Stimulated activated CD8-positive, alpha-beta memory T cell treated with anti-CD3 and anti-CD28 coated beads, Interleukin-7, amount 100 ng/mL, for 1 hour (primary cell): ENCODE measurements at places on chromosomes 11 and 22.

DNA sequence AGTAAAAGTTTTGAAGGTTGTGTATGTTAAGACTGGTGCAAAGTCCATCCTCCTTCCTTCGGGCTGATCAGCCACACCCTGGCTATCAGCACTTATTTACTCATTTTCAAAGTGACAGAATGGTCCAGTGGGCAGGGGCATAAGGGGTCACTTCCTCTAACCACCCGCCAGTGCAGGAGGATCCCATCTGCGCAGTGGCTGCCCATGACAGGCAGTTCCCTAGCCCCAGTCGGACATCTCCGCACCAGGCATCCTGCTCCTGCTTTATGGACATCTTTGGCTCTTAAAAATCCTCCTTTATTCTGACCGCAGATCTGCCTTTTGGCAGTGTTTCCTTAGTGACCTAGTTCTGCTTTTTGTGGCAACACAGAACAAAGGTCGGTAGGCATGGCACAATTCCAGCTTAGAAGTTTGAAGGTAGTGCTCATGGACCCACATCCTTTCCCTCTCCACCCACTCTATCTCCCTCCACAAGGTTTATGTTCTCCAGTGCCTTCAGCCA lies 55.9 kb downstream of the BMAL1 start:
- DNase-seq = no peak

DNA sequence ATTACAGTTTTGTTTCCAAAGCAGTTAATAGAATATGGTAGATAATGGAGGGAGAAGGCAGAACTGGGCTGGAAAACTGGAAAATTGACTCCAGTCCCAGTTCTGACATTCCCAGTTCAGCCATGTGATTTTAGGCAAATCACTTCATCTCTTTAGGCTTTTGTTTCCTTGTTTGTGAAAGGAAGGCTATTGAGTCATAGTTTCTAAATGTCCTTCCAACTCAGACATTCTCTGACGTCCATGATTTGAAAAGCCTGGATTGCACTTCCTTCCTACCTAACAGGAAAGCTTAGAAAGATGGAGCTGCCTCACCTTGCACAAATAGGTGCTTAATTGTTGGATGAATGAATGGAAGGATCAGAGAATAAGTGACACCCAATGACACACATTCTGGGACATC lies 19.8 kb upstream of the GALNT18 start:
- no peak for DNase-seq

GRCh38 chr22:32466496-32466895 lies 2.2 kb upstream of the BPIFC start:
- no peak for DNase-seq

- no peak for DNase-seq
These were observed 77.1 kb downstream of the SCUBE1 start for GRCh38 chr22:43266076-43266475.

DNA sequence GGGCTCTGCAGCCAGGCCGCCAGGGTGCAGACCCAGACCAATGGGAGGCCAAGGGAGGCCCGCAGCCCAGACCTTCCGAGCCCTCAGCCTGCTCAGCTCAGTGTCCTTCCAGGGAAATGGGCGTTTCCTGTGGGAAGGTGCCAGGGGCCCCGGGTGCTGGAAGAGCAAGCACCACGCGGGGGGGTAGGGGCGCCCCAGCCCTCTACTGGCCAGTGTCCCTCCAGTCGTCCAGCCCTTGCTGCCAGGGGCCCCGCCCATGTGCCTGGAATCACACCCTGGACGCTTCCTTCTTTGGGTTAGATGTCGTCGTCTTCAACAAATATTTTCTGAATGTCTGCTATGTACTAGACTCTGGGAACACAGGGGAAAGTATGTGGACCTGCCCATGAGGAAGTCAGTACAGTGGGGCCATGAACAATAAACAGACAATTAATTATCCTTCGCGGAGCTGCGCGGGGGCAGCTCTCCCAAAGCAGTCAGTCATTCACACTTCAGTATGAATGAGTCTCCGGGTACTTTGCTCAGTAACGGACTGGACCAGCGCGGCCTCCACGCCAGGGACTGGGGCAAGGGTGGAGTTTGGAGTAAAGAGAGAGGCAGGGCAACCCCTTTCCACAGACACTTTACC lies 60.2 kb downstream of the CDKN1C start:
- DNase-seq = no peak

DNA sequence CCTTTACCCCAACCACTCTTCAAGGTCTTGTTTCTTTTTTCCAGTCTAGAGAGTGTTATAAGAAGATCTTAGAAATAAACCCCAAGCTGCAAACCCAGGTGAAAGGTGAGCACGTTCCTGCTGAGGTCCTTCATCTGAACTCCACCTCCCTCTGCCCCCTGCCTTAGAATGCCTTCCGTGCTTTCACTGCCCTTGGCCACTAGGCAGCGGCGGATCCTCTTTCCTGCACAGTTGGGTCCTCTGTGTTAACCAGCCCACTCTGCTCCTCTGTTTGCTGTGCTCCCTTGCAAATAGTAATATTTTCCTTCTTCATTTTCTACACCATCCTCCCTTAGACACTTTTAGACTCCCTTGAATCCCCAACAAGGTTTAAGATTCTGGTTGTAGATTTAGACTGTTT lies 24.3 kb downstream of the TTC12 start:
- no peak for DNase-seq

- DNase-seq = no peak
These were observed 24.2 kb downstream of the MED15 start for GRCh38 chr22:20531404-20532201.

- DNase-seq = no peak
These were observed 23.1 kb downstream of the MB start for GRCh38 chr22:35593891-35594470.

DNA sequence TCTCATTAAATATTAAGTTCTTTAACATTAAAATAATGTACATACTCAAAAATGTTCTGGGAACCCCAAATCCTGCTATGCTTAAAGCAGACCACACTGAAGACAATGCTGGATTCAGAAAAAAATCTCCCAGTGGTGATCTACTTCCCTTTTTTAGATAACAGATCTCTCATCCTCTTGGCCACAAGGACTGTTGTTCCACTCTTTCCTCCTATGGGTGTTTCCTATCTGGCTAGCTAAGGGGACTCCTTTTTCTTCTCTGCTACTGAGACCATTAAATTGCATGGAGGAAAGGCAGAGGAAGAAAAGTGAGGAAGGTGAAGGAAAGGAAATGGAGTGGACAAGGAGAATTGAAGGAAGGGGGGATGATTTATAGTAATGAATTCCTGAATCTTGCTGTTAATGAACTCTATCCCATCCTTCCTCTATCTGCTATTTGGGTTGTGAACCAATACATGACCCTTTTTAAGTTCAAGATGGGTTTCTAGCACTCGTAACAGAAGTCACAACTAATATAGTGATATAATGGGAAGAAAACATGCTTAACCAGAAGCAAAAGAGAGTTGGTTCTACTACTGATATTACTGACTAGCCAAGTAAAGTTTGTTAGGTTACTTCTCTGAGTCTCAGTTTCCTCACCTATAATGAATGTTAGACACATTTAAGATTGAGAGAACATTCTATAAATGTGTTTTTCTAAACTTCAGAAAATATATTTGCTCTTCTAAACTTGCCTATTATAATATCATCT lies 53.2 kb downstream of the PIK3C2A start:
- no peak for DNase-seq

GRCh38 chr11:20238712-20239111 lies 78.4 kb upstream of the DBX1 start:
- DNase-seq = no peak

GRCh38 chr11:86688398-86689179 lies 16.2 kb upstream of the ME3 start:
- no peak for DNase-seq

DNA sequence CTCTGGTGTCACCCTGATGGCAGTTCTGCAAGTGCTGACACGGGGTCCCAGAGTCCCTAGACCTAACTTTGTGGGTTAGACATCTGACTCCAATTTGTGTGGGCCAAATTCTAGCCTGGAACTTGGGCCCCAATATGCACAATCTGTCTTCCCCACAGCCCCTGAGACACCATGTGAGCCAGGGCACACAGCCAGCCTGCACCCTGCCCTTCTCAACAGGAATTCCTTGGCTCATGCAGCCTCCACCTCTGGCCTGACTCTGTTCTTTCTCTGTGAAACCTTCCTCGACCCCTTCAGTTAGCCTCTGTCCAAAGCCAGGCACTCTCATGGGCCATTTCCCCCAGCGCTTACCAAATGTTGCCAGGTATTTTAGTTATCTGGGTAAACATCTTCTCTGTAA lies 59.1 kb upstream of the POU2AF1 start:
- no peak for DNase-seq

- DNase-seq = no peak
These were observed 6.2 kb downstream of the TPBGL start for GRCh38 chr11:75246671-75247350.

DNA sequence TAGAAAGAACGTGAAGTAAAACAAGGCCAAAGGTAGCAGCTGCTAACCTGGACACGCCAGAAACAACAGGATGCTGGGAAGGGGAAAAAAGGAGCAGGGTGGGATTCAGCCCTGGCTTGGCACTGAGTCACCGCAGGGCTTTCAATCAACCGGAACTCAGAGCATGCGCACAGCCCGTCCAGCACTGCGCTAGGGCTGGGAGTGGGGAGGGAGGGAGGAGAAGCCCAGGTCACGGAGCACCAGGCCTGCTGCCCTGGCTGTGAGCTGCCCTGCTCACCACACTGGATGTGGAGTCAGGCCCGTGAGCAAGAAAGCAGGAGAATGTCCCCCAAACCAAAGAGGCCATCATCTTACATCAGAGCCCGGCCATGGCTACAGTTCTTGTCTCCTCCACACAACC lies 51.5 kb downstream of the APOL1 start:
- no peak for DNase-seq

GRCh38 chr11:7581021-7581590 lies 67.3 kb downstream of the PPFIBP2 start:
- no peak for DNase-seq

GRCh38 chr11:128190312-128190711 lies 397.0 kb downstream of the ETS1 start:
- no peak for DNase-seq

DNA sequence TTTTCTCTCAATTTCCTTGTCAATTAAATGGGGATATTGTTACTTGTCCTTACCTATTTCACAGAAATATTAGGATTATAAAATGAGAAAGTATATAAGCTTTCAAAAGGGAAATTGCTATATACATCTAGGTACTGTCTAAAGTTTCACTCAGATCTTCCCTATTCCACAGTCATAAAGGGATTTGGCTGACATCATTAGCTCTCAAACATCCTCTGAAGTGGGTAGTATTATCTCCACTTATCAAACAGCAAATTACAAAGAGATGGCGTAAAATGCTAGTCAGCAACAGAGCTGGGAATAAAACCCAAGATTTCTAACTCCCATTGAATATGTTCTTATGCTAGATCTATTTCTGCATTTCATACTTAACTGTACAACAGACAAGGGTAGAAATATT lies 50.9 kb downstream of the SLC25A17 start:
- DNase-seq = no peak

GRCh38 chr22:35480627-35481550 lies 59.7 kb upstream of the RASD2 start:
- DNase-seq = no peak

DNA sequence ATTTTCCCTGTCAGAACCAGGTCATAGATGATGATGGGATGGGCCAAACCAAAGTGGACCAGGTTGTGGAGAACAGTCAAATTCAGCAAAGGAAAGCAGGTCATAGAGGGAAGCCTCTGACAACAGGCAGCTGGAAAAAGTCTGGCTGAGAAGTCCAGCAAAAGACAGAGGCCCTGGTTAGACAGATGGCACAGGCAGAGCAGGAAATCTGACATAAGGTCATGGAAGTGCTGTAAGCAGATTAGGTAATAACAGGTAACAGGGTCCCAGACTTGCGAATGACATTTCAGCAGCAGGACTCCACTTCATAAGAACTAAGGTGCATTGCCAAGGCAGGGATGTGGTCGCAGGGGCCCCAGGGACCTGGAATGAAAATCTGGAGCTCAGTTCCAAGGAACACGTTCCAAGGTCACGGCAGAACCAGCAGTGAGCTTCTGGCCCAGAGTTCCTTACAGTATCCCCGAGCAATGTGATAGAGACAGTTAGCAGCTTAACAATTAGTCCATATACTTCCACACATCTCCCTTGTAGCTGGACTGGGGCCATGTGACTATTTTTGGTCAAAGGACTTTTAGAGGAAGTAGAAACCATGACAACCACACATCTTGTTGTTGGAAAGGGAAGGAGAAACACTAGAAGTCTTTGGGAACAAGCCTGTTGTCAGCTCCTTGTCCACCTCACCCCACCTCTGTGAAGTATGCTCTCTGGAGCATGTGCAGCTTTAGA lies 75.4 kb downstream of the ME3 start:
- DNase-seq = no peak

- no peak for DNase-seq
These were observed 14.1 kb upstream of the ARAP1 start for GRCh38 chr11:72766152-72766902.

- no peak for DNase-seq
These were observed 320.5 kb downstream of the MIAT start for GRCh38 chr22:26977741-26978376.

GRCh38 chr22:49767355-49768062 lies 60.2 kb downstream of the BRD1 start:
- no peak for DNase-seq

DNA sequence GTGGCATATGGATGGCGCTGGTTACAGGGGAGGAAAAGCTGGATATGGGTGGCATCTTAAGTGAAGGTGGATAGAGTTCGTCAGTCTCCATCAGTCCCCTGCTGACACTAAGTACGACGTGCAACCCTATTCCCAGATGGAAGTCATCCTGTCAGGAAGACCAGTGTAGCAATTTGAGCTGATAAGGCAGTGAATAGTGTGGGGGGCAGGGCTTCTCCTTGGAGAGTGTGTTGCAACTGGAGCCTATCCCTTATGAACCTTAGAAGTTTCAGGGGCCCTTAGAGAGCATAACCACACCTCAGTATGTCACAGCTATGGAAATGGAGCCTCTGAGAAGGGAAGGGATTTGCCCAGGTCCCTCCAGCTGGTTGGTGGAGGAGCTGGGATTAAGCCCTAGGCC lies 36.1 kb upstream of the ANKK1 start:
- DNase-seq = no peak

DNA sequence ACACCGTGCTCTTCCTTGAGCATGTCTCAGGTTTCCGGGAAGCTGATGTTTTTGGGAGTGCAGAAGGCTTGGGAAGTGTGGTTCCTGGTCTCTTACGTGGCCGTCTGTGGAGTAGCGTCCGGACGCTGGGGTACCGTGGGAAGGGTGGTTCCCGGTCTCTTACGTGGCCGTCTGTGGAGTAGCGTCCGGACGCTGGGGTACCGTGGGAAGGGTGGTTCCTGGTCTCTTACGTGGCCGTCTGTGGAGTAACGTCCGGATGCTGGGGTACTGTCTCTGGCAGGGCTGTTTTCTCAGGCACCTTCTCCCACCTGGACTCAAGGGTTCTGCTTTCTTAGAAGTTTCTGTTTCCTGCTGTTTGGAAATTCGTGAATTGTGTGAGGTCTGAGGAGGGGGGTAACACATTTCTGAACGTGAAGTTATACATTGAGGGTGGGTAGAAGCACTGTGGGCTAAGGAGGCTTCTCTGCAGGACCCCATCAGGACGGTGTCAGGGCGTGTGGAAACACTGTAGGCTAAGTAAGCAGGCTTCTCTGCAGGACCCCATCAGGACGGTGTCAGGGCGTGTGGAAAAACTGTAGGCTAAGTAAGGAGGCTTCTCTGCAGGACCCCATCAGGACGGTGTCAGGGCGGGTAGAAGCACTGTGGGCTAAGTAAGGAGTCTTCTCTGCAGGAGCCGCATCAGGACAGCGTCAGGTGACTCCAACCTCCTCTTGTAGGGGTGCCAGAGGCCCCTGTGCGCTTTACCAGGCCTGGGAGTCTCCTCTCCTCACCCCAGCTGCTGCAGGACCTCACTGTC lies 5.3 kb upstream of the IFITM3 start:
- DNase-seq = no peak
